Type B pancreatic cell (in vitro differentiated cells): ENCODE measurements at places on chromosomes 2 and 18.

DNA sequence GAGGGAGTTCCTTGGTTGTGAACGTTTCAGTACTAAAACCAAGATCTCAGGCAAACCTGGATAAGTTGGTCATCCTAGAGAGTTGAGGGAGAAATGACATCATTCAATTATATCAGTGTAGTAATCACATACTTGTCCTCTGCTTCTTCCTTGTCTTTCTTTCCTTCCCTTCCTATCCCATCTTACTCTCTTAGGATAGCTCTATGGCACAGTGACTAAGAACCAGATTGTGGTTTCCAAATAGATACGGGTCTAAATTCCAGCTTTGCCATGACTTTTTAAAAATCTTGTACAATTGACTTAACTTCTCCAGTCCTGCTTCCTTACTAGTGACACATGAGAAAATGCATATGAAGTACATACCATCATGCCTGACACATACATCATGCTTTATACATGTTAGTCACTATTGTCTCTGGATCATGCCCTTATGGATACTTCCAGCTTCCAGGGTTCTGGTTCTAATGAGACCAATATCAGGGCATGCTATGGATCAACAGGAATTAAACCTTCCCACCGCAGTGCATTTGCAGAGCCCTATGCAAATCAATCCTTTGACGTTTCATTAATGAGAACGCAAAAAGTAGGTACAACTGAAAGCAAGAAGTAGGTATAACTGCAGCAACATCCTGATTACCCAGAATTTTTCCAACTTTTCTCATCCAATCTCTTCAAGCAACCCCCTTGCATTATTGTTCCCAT, 168.0 kb upstream of the KLF7 start:
- no peak for DNase-seq

DNA sequence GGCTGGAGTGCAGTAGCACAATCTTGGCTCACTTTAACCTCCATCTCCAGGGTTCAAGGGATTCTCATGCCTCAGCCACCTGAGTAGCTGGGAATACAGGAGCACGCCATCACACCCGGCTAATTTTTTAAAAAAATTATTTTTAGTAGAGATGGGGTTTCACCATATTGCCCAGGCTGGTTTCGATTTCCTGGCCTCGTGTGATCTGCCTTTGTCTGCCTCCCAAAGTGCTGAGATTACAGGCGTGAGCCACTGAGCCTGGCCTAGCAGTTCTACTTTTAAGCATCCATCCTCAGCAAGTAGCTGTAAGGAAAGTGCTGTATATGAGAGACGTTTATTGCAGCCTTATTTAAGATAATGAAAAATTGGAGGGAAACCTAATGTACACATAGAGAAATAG, 79.7 kb downstream of the ZDBF2 start:
- DNase-seq: no peak

DNA sequence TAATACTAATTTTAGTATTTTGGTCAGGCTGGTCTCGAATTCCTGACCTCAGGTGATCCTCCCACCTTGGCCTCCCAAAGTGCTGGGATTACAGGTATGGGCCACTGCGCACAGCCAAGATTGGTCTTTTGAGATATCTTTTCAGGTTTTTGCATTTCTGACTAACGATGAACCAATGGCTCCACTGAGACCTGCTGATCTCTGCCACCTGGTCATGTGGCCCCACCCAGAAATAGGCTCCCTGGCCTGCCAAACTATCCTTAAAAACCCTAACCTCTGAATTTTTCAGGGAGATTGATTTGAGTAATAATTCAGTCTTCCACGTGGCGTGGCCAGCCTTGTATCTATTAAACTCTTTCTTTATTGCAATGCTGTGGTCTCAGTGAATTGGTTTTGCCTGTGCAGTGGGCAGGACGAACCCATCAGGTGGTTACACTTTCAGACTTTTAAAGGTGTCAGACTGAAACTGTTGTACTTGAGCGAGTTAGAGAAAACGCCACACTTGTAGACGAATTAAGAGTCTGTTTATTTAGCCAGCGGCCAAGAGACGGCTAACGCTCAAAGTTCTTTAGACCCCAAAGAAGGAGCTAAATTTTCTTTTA, 85.8 kb upstream of the MSH6 start:
- no peak for DNase-seq

- no peak for DNase-seq
Measured at GRCh38 chr2:152383702-152384101, 48.7 kb downstream of the FMNL2 start.

GRCh38 chr2:209425471-209426071, 1.7 kb downstream of the MAP2 start:
- DNase-seq: no peak

DNA sequence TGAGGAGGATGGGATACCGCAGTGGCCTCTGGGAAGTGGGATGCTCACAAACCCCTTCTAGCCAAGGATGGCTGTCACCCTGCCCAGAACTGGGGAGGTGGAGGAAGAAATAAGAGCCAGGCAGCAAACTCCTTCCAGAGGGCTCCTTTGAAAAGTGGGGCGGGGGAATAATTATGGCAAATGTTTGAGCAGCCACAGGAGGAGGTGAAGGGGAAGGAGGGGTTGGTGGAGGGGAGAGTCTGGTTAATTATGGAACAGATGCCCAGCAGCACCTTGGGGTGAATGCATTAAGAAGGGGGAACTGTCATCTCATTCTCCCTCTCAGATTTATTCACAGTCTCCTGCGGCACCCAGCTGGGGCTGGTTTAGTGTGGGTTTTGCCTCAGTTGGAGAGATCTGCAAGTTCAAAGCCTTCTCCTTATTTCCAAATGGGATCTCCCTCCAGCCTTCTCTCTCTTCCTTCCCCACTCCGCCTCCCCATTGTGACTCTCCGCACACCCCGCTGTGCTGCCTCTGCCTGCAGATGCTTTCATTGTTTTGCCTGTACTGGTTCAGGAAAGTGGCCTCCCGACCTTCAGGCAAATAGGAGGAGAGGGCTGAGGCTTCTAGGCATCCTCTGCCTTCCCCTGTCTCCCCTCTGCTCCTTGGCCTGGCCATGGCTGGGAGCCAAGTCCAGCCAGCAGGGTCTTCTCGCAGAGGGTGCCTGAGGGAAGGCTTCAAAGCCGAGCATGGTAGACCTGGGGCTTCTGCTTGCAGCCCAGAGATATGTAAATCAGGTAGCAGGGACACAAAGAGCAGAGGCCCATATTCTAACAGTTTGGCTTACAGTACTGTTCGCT, 457.2 kb upstream of the MEX3C start:
- no peak for DNase-seq

DNA sequence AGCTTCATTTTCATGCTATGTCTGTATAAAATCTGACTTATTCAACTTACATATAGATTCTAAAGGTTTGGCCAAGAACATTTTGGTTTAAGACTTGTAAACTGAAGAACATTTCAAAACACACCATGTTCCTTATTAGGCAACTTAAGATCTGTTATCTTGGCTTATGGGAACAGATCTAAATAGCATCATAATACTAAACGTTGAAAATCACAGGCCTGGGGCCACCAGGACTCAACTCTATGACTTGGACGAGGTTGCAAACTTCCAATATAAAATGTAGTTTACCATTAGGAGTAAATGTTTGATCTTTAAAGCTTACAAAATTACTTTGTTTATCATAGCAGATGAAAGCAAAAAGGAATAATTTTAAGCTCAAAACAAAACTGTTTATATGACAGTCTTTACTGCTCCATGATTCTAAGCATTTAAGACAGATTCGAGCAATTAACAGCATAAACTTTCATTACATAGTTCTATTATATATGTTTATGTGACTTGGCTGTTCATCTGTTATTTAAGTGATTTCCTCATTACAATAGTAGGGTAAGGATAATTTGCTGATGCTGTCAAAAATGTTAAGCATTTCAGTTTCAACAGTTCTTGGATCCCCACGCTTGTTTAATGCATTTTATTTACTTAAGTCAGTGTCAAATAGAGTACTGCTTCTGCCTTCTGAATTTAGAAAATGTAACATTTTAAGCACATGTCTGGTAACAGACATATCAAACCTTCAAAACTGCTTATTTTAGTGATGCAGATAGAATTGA, 8.3 kb downstream of the TCF4 start:
- no peak for DNase-seq

DNA sequence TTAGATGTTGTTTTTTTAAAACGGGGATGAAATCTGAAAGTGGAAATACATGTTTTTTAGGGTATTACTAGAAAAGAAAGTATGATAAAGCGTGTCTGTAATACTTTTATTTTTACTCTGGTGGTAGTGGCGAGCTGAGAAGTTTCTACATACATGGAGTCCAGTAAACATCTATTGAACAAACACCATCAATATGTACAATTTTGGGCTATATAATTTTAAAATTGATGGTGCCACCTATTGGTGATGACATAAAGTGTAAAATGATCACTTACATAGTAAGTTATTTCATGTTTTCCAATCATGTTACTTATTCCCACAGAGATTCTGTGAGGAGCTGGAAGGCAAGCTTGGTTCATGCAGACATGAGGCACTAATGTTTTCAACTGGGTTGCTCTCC, 31.5 kb upstream of the NFE2L2 start:
- no peak for DNase-seq

DNA sequence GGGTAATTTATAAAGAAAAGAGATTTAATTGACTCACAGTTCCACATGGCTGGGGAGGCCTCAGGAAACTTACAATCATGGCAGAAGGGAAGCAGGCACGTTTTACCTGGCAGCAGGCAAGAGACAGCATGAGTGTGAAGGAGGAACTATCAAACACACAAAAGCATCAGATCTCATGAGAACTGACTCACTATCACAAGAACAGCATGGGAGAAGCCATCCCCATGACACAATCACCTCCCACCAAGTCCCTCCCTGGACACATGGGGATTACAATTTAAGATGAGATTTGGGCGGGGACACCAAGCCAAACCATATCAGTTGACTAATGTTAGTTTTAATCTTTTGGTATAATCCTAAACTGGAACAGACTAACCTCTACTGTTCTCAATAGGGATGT, 49.1 kb upstream of the CPO start:
- DNase-seq: no peak

DNA sequence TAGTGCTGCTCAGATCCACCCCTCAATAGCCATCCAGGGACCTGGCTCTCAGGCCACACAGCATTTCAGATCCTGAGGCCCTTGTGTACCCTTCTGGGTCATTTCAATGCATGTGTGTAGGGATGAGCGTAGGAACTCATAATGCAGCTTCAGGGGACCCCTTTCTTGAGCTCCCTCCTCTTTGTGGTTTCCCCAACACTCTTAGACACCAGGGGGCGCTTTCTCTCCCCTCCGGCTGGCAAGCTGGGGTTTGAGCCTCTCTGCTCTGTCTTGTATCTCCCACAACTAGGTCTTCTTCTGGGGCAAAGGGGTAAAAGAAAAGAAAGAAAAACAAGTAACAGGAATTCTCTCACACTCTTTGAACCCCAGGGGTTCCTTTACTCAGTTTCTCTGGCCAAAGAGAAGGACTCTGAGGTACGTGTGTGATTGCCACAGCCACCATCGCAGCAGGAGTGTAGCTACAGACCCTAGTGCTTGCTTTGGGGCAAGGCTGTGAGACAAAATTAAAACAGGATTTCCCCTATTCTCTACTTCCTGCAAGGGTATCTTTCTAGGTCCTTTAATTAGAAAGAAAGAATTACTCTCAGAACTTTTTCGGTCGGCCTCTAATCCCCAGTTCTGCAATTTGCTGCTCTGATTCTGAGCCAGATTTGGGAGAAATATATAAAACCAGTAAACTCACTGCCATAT, 38.0 kb downstream of the CABYR start:
- DNase-seq: no peak

DNA sequence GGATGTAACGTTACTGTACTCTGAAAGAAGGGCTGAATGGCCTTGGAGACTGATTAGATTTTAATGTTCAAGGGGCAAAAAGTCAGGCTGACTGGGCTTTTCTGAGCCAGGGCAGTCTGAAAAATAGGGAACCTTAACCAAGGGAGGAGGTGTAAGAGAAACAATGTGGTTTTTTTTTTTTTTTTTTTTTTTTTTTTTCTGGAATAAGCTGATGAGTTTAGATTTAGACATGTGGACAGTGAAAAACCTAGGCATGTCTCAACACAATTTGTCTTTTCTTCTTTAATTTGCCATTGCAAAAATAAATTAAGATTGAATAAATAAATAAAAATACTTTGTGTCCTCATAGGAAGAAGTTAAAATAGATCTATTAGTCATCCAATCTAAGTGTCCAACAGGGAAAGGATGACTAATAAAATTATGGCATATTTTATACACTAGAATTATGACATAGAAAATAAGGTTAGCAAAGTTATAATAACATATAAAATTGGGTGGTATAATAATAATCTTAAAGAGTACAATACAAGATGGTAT, 237.6 kb upstream of the TRIB2 start:
- no peak for DNase-seq

DNA sequence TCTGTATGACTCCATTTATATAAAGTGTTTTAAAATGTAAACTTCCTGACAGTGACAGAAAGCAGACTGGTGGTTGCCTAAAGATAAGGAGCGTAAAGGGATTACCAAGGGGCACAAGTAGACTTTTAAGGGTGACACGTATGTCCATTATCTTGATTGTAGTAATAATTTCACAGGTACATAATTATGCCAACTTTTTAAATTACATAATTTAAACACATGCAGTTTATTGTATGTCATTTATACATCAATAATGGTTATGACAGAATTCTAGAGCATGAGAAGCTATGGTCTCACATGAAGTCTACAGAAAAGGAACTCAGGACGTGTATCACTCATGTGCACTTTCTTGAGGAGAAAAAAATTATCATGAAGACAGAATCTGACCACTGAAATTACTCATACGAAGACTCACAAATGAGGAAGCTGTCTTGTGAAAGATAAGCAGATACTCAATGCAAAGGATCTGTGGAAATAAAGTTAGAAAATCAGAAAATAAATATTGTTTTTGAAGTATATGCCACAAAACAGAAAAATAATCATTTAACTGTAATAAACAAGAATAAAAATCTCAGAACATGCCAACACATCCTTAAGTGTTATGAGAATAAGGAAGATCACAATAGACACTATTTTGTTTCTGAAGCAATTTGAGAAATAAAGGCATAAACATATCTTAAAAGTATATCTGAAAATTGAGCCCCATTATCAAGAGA, 84.4 kb downstream of the TMEM131 start:
- DNase-seq: no peak

DNA sequence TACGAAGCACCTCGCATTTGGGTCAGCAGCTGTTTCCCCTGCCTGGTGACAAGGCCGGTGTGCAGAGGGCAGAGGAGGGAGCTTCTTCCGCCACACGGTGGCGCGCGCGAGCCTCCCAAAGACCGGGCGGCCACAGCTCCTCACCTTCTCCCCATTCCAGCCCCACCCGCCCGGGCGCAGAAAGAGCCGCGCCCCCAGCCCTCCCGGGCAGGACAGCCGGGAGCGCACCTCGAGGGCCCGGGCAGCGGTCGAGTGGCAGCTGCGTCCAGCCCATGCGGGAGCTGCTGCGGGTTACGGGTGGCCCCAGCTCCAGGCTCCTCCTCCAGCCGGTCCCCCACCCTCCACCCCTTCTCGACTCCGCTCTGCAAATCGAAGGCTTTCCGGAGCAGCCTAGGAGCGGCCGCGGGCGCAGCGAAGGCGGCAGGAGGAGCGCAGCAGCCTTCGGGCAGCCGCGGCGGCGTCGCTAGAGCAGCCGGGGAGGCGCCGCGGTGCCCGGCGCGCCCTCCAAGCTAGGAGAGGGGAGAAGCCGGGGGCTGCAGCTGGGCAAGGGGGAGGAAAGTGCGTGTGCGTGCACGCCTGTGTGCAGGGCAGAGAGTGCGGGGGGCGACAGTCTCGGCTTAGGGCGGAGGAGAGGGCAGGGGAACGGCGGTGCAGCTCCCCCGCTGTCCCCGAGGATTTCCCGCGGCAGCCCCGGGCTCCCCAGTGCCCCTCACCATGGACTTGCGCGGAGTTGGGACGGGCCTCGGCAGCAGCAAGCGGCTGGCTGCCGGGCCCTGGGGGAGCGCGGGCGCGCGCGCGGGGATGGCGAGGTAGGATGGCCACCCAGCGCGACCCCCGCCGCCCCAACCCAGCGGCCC, at the start of gene CCDC85A:
Gene CCDC85A (plus strand): TSS at position 348 of the 857 bp plus-strand sequence. CDS start 635 bp downstream, outside the sequence.
- peak; percentile 91 for DNase-seq
